Sciatic nerve (tissue), 2 donors: ENCODE measurements at places on chromosomes 7 and 10. TPM values are rescaled to one million over a fixed set of nuclear protein-coding genes. Genes with fewer than 3 reads are reported as not detected.

GRCh38 chr10:75895259-75895658 is 463.8 kb downstream of the LRMDA start:
- DNase-seq = no peak

NME8 gene
- 1.2 TPM for total RNA-seq

DNA sequence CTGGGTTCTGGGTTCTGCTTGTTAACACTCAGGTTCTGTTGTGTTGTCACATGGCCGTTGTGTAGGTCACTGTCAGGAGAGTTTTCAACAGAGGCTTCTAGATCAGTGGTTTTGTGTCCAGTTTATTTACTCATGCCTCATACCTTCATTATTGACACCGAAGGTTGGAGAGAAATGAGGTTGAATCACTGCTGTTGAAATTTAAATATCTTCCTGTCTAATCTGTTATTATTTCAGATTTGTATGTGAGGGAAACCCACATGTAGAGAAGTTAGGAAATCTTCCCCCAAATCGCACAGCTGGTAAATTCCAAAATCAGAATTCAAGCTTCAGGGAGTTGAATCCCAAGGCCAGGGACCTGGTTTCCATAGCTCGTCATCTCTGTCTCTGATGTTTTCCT is 28.3 kb upstream of the KLF6 start:
- DNase-seq = no peak

DNA sequence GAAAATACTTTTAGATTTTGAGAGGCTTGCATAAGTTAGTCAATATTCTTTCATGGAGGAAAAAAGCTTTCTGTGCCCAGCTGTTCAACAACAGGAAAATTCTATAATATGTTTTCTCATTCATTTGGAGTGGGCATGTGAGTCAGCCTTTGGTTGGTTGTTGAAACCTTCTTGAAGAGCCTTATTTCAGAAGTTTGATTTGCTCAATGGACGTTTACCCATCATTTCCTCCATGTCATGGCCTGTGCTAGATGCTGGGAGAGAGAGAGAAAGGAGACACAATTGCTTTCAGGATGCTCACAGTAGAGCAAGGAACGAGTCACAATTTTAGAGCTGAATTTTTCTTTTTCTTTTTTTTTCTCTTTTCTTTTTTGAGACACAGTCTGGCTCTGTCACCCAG is 181.7 kb downstream of the PRKCQ start:
- DNase-seq = no peak

GRCh38 chr7:90955641-90956207 is 308.5 kb upstream of the FZD1 start:
- DNase-seq = no peak
